ENCODE measurements at places on chromosomes 3 and 15.
A peak's percentile ranks its signal among the peaks of the same experiment; 100 is the strongest.

- peak; percentile 78 for DNase-seq
These were observed at the start of gene ZNF639 for GRCh38 chr3:179322286-179323196. ZNF639 (plus strand) TSS chr3:179323031; CDS start chr3:179328294, 5,263 bp downstream.

- no peak for DNase-seq
These were observed 160.9 kb downstream of the TBC1D5 start for GRCh38 chr3:17581421-17582080.

DNA sequence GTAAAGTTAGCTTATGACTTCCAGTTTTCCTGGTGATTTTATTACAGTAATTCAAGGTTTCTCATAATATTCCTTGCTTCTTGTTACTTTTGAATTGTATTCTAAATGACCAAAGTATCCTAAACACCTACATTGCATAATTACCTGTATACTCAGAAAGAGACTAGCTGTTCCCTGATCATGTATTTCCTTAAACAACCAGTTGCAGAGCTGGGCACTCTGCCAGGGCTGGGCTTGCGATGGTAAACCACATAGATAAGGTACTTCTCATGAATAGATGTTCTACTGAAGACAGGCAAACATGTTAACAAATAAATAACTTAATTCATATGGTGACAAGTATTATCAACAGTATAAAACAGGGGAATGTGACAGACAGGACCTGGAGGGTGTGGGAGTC lies 142.3 kb upstream of the WNT5A start:
- no peak for DNase-seq

DNA sequence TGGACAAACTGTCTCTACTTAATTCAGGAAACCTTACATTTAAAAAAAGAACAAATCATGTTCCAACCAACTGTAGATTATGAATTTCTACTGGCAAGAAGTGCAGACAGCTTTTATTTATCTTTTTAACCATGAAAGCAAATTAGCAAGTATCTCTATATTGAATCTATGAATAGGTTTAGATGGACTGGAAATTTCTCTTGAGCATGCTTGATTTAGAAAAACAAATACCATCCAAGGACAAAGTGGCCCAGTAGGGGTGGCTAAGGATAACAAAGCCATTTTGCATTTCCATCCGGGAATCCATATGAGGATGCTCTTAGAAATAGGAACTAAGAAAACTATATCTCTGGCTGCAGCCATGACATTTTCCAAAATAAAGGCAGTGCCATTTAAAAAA lies 150.6 kb downstream of the KCNMB2 start:
- DNase-seq = no peak

GRCh38 chr3:43892061-43892460 lies 201.3 kb downstream of the ABHD5 start:
- no peak for DNase-seq

- no peak for DNase-seq
These were observed 20.9 kb upstream of the USF3 start for GRCh38 chr3:113717308-113717707.

- no peak for DNase-seq
These were observed 29.9 kb upstream of the PDE8A start for GRCh38 chr15:84951736-84952135.

DNA sequence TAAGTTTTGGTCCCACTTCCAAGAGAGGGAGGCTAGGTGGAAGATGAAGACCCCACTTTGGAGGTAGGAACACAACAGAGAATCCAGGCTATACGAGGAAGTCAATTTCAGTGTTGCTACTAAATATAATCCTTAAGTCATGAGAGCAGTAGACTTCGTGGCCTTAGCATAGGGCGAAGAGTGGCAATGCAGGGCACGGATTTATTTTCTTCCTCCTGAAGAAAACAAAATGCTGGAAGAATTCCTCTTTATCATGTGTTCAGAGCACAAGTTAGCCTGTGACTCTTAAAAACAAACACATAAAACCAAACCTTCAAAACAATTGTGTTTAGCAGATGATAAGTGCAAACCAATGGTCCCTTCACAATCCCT lies 19.4 kb downstream of the BCL2L10 start:
- no peak for DNase-seq

GRCh38 chr3:139519998-139520737 lies 19.4 kb downstream of the RBP1 start:
- DNase-seq = no peak

GRCh38 chr15:92109191-92109873 lies 255.8 kb downstream of the SLCO3A1 start:
- no peak for DNase-seq

- peak; percentile 14 for DNase-seq
These were observed 639 bp downstream of the FOXP1 start for GRCh38 chr3:71582612-71583565.

DNA sequence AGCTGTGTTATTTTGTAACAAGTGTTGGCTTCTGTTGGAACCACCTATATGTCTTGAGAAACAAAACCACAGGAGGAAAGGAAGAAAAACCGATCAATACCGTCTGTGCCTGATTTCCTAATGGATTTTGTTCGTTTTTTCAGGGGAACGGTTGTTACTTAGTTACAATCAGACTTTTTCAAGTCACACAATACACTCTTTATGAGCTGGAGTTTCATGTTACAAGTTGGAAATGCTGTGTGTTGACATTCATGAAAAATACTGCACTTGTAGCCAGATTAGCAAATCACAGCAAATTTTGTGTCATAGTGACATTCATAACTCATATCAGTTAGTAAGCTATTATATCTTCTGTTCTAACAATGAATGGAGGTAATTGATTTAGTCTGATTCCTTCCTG lies 78.9 kb downstream of the SLTM start:
- no peak for DNase-seq

DNA sequence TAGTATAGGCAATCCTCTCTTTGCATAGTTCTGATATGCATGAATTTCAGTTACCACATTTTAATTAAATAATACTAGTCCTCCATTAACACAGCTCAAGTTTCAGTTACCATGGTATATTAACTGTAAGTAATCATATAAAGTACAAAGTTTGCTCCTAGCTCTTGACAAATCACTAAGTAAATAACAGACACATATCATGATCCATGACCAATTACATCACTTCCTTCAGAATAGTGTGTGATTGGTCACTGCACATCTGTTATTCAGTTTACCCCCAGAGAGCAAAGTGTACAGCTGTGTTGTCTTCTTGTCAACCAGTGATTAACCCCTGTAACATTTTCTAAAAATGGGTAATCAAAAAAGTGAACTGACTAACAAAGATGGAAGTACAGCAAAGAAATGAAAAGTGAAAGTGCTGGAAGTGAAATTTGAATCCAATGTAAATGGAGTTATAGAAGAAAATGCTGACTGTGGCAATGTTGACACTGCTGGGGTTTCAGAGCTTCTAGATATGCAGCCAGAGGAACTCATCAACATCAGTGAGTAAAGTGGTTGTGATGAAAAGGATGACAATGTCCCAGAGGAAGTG lies 30.2 kb upstream of the LEKR1 start:
- DNase-seq = no peak

DNA sequence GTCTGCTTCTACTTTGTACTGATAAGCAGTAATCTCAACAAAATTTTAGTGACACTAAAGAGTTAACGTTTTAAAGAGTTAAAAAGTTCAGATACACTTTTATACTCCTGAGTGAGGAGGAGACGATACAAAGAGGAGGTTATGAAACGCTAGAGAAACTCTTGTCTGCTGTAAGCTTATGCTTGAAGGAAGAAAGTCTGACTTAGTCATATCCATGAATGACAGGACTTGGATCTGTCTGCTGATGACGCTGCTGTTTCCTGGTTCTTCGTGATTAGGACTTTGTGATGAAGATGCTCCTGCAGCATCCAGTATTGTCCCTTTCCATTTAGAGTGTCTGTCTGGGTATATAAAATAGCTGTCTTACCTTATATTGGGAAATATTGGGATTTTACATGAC lies 15.8 kb downstream of the TCF12 start:
- DNase-seq = no peak

DNA sequence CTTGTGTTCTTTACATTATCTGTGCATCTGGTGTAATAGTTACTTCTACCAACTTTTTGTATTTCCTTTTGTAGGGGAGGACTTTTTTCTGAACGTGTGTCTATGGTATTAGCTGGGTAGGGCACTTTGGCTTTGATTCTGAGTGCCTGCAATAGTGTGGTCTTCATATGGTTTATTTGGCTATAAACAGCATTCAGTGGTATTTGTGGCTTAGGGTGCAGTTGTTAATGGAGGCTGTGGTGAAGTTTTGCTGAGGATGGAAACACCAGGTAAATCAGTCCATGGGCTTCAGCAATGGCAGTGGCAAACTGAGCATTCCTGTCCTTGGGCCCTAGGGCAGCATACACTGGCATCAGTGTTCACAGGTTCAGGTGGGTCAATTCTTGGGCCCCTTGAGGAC lies 230.6 kb upstream of the CTNNB1 start:
- DNase-seq = no peak

DNA sequence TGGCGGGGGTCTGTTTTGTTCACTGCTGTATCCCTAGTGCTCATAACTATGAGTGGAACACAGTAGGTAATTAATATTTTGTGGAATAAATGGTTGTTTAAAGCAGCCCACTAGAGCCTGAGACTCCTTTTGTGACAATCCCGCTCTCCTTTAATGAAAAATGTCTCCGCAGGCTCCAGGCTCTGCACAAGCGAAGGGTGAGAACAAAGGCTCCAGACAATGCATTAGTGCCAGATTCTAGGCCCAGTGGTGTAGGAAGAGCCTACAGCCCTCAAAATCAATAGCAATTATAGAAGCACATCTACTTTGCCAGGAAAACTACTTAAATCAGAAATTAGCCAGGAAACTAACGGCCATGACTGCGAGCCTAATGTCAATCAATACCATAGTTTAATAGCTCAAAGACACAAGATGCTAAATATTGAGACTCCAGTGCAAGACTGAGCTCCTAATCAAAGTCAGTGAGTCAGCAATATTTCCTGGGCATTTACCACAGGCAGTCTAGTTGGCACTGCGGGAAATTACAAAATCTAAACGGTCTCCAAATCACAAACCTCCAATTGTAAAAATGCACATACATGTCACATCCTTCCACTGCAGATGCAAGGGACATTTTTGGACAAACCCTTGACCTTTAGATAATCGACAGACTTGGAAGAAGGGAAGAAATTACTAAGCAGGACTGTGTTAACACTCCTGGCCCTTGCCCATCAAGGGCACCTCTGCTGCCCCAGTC lies 2.3 kb downstream of the ANXA2 start:
- DNase-seq = no peak

GRCh38 chr3:7917443-7918151 lies 584.0 kb upstream of the LMCD1 start:
- no peak for DNase-seq

GRCh38 chr3:75076481-75076880 lies 462.0 kb upstream of the CNTN3 start:
- DNase-seq = no peak

- no peak for DNase-seq
These were observed 23.9 kb downstream of the GOLGA6L2 start for GRCh38 chr15:23422946-23423708.

DNA sequence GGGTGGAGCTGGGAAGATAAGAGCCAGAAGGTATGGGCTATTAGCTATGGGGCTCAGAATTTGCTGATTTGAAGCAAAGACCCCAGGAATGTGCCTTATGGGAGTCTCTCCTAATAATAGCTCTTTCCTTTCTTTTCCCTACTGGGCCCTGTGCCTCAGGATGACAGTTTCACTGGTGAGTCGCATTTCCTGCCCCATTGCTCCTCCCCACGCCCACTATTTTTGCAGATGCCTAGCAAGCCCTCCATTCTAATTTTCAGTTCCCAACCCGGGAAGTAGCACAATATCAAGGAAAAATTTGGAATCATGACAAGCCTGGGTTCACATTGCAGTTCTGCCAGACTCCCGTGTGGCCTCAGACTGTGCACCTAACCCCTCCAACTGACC lies 583 bp downstream of the IL17RE start:
- no peak for DNase-seq

GRCh38 chr15:88512601-88513000 lies 33.9 kb downstream of the DET1 start:
- DNase-seq = no peak

- no peak for DNase-seq
These were observed 403.1 kb upstream of the EPHA3 start for GRCh38 chr3:88704338-88704737.

All from activated T-helper 1 cell treated with anti-CD3 and anti-CD28 coated beads, Interleukin-12 subunit alpha, Interleukin-12 subunit beta, Interleukin-2, Interleukin-4 antibody, amounts not matched to agents 30 ng/mL and 10 ng/mL and 1 ng/mL, durations not matched to agents 14 hours and 24 hours and 36 hours (primary cell).